HFFc6 (cell line): ENCODE measurements at places on chromosomes 7 and 10.

- DNase-seq, result no peak
Observed at GRCh38 chr7:26664735-26665416, 199.5 kb downstream of the SKAP2 start.

DNA sequence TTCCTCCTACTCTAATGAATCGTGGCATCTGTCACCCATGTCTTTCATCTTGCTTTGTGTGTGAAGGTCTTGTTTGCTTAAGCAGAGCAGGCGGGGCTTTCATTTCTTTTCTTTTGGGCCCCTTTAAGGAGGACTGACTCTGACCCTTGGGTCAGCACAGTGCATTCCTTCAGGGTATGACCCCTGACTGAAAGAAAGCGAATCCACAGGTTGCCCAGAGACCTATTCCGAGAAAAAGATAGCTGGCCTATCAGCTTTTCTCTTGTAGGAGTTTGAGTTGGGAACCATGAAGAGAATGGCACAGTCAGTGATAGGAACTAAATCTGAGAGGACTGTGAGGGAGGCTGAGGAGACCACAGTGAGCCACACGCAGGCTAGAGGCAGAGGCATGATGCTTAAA lies 193.2 kb upstream of the CDCA7L start:
- no peak for DNase-seq

DNA sequence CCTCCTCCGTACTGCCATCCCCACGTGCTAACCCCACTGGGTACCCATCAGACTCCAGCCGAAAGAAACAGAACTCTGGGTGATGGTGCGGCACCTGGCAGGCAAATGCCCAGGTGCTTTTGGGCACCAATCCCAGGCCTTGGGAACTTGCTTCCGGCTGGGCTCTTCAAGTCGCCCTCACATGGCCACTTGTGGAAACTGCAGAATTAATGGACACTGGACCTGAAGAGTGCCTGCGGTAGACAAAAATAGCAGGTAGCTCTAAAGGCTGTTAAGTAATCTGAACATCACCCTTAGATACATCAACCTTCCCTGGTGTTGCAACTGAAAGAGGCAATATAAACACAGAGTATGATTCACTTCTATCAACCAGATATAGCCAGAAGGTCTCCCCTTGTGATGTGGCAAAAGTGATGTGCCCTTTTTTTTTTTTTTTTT lies 644.4 kb downstream of the GRM8 start:
- no peak for DNase-seq

DNA sequence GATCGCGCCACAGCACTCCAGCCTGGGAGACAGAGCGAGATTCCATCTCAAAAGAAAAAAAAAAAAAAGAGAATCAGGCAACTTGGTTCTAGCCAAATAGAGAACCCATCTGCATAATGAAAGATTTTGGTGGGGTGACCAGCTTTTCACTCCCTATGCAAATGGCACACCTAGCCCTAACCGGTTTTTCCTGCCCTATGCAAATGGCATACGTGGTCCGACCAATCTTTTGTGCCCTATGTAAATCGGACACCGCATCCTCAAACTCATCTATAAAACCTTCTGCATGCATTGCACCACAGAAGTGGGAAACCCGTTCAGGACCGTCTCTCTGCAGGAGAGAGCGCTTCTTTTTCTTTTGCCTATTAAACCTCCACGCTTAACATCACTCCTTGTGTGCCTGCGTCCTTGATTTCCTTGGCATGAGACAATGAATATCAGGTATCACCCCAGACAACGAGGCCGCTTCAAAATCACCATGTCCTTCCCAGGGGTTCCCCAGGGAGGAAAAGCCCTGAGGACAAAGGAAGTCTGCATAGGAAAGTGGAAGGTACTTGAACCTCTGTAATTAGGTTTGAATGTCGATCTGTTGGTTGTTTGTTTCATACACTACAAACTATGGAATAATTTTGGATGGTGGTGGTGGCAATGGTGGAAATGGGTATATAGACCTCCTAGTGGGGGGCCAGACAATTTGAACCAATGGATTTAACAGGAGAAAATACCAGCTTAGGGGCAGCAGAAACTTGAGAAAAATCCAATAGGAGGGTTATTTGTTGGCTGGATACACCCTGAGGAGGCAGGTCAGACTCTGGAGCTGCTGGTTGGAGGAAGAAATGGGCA lies 396.2 kb downstream of the TYW1 start:
- DNase-seq, result no peak

- no peak for DNase-seq
Observed at GRCh38 chr10:91601212-91601611, 31.7 kb downstream of the PPP1R3C start.

DNA sequence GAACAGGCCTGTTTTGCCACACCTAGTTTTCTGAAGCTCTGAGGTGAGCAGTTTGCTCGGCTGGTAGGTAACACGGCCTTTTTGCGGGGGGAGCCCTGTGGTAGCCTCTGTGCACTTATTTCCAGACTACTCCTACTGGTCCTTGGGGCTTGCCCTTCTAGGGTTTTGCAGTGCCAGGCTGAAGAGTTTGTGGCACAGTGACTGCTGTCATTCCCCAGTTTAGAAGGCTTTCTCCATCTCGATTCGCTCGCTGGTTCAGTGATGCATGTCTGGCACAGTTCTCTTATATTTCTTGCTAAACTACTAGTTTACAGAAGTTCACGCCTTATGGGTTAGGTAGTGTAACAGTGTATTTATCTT lies 711 bp downstream of the KIF20B start:
- no peak for DNase-seq

DNA sequence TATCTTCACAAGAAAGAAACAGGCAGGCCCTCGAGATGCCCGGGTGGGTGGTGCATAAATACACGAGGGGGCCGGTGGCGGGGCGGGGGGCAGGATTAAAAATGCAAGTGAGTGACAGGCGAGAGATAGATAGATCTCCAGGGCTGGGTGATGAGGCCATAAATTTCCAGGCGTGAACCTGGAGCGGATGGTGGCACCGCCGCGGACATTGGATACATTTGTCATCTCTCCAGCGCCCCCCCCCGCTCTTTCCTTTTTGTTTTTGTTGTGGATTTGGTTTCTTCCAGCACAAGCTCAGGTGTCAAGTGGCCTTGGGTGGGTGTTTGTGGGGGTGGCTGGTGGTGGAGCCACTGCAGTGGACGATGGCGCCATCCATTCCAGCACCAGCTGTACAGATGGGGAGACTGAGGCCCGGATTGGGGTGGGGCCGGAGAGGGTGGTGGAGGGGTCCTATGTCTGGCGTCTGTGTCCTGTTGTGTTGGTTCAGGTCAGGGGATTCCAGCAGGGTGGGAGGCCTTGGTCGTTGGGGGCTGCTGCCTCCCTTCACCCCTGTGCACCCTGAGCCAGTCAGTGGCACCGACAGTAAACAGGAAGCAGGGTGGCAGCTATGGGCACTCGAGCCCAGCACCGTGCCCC lies 2.9 kb downstream of the ELFN1 start:
- DNase-seq, result no peak

DNA sequence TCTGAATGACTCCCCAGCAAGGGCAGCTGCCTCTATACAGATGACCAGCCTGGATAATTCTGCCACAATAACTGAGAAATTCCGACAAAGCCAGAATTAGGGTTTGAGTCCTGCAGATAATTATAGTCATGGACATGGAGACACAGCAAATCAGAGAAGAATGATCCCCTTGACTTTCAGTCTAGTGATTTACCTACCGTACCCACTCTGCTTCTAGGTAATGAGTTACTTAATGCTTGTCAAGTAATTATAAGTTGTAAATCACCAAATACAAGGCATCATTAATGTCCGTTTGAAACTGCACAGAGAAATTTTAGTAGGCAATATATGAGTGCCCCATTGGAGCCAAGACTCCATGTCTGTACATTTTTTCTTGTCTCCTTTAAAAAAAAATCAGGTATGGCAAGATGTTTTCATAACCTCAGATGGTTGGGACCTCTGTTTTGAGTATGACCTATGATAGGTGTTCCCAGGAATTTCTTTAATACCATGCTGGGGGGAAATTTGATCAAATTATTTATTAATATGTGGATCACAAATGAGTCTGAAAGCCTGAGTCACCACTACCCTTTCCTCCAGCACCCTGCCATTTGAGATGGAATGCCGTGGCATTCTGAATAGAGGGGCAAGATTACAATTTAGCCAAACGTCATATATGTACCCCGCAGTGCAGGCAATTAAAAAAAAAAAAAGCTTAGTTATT lies 5.5 kb upstream of the ARID5B start:
- DNase-seq, result no peak

DNA sequence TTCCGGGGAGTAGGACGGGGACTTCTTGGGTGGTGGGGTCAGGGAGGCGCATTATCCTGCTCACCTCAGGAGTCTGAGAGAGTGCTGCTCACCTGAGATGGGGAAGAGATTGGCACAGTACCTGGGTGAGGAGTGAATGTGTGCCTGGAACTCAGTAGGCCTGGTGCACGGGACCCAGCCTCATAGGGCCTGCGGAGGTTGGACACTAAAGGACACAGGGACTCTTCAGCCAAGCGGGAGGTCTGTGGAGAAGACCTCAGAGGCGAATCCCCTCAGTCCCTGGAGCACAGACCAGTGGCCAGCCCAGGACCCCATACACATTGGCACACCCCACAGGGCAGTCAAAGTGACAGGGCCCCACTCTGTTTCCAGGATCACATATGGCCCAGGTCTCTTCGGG lies 73.2 kb downstream of the OAT start:
- no peak for DNase-seq

- DNase-seq, result no peak
Observed at GRCh38 chr10:70845816-70846215, 30.1 kb downstream of the SGPL1 start.

DNA sequence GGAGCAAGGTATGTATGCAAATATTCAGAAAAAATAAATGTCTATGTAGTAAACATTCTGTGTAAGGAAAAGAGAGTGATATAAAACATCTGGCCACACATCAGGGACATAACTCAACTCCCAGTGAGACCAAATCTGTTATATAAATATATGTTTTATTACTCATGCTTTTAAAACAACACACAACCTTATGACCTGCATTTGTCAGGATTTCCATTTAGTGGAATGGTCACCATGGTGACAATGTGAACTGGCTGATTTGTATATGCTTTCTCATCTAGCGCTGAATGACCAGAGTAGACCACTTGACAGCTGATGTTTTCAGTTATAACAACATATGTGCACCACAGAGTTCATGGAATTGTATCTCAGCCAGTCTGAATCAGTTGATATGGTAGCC lies 551.7 kb downstream of the HTR7 start:
- DNase-seq, result peak; percentile 15

DNA sequence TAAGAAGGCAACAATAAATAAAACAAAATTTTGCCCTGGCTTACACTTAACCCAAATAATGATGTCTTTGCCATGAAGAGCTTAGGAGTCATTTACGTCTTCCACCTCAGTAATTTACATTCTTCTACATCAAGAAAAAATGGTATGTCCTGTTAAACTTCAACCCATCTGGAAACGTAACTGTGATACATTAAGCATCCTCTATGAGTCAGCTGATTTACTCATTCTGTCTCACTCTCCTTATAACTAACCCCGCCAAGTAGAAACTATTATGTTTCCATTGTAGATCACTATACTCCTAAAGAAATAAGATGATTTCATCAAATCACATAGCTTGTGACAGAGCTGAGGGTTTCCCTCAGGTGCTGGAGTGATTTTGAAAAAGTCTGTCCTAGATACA lies 330.7 kb downstream of the CDC14C start:
- DNase-seq, result no peak

DNA sequence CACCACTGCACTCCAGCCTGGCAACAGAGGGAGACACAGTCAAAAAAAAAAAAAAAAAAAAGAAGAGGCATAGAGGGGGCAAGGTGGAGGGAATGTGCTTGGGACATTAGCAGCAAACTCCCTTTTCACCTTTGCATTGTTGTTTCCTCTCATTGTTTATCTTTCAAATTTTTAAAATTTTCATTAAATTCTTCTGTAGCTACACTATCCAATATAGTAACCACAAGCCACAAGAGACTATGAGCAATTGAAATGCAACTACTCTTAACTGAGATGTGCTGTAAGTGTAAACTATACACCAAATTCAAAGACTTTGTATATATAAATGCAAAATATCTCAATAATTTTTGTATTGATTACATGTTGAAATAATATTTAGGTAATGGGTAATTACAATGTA lies 43.4 kb downstream of the EBLN1 start:
- no peak for DNase-seq

GRCh38 chr7:11754933-11755332 lies 77.1 kb downstream of the THSD7A start:
- no peak for DNase-seq

- DNase-seq, result peak; percentile 83
Observed at GRCh38 chr10:3071405-3072198, 4.3 kb downstream of the PFKP start.

GRCh38 chr10:73931767-73932619 lies 21.1 kb downstream of the PLAU start:
- DNase-seq, result no peak

DNA sequence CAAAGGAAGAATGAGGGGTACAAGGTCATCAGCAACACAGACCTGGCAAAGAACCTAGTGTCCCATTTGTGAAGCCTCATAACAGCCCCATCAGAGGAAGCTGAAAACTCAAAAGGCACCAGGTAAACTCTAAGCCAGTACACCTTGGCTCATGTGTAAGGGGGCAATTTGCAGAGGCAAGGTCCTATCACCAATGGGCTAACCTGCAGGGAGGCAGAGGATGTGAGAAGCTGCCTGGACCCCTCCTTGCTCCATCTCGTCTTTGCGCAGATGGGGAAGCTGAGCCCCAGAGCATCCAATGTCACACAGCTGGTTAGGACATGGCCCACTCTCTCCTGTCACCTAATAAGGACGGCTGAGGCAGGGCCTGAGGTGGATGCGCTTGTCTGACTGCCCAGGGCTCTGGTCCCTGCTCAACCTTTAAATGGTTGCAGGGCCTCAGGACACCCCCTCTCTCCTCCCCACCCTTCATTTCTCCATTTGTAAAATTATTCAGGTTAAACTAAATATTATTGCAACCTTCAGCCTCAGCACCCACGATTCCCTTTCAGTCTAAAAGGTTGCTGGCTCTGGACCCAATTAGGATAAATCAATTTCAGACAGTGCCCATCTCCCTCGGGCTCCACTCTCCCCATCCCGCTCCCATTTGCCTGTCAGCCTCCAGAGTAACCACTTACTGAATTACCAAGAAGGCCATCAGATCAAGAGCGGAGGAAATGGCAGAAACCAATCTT lies 135.3 kb downstream of the OAT start:
- DNase-seq, result no peak

GRCh38 chr10:99775850-99776249 lies 6.6 kb upstream of the ABCC2 start:
- DNase-seq, result peak; percentile 90

- DNase-seq, result no peak
Observed at GRCh38 chr7:80934321-80934720, 15.5 kb upstream of the SEMA3C start.
